Bone marrow (tissue), 2 donors: ENCODE measurements at places on chromosomes 4 and X.

DNA sequence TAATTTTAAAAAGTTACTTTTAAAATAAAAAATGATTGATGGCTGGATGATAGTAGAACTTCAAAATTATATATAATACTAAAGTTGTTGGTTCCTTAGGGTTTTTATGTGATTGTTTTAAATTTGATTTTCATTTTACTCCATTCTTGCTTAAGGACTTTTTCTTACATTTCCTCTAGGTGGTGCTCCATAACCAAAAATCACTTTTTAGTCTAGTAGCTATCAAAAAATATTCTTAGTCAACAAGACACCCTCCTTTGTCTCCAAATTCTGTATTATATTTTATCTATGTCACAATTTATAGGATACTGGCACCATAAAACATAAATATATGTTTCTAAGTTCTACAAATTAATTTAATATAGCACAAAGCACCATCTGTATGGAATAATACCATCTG lies 67.2 kb upstream of the BRWD3 start:
- DNase-seq, result no peak

GRCh38 chr4:76212851-76213414 lies 691 bp downstream of the SCARB2 start:
- no peak for DNase-seq

GRCh38 chrX:13093529-13094140 lies 49.2 kb upstream of the FAM9C start:
- no peak for DNase-seq

GRCh38 chrX:65997978-65998717 lies 41.7 kb downstream of the VSIG4 start:
- peak; percentile 3 for DNase-seq

DNA sequence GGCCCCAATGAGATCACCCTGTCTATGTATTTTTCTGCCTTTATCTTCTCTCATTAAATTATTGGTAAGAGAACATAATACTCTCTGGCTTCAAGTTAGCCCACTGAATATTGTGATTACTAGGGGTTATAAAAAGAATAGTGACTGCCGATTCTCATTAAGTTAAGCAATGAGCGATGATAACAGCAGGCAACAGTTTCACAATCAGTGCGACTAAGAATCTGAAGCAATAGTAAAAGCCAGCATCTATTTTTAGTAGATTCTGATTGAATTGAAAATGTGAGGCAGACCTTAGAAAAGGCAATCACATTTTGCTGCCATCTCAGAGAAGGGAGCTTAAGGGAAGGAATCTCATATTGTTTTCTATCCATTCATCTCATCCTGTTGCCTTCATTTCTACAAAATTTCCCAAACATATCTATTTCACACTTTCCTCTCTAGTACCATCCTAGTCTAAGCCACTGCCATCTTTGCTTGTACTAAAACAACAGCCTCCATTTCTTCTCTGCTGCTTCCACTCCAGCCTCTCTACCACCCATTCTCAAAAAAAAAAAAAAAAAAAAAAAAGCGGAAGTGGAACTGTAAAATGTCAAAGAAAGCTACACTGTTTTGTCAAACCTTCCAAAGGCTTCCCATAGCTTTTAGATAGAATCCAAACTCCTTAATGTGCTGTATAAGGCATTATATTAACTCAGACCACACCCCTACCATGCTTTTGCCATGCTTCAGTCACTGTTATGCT lies 17.4 kb downstream of the GABRA4 start:
- no peak for DNase-seq

DNA sequence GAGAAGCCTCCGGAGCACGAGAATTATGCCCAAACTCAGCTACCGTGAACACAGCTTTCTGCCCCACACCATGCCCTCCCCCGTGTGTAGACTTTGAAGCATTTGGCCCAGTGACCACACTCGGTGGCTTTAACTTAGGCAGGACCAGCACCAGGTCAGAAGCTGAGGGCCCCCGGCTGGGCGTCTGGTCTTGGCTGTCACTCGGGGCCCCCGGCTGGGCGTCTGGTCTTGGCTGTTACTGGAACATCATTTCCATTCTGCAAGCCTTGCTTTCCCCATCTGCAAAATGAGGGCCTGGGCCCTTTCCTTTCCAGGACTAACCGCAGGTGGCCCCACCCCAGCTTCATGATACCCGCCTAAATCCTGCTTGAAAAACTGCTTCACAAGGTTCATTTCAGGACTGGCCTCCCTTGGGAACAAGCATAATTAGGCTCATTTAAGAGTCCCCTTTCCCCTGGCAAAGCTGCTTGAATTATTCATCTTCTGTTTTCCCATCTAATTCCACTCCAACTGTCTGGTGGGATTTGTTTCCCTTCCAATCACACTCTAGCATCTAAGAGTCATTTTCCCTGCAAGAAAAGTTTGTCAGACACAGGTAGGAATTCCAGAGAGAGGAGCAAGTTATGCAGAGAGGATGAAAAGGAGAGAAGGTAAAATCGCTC lies 82.5 kb downstream of the WFS1 start:
- DNase-seq, result no peak

DNA sequence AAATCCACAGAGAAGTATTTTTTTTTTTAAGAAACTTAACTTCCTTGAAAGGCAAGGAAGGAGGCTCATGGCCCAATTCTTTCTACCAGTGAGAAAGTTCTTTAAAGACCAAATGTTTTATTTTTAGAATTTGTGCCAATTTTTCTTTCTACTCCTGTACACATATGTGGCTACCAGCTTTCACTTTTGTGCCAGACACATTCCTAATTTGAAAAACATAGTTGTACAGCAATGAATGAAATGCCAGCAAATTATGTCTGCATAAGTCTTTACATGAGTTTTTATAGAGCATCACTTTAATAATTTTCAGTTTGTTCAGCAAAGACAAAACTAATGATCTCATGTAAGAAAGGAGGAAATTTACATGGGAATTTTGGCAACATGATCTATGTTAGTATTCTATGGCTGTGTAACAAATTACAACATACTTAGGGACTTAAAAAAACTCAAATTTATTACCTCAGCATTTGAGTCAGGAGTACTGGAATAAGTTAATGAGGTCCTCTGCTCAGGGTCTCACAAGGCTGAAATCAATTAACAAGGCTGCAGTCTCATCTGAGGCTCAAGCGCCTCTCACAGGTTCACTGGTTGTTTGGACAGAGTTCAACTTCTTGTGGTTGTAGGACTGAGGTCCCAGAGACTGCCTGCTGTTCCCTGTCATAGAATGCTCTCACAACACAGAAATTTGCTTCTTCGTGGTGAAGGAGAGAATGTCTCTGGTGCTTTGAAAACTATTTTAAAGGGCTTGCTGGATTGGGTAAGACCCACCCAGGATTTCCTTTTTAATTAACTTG lies 678.2 kb upstream of the FAM241A start:
- no peak for DNase-seq

GRCh38 chr4:165207016-165207430 lies 338 bp upstream of the KLHL2 start:
- DNase-seq, result no peak

DNA sequence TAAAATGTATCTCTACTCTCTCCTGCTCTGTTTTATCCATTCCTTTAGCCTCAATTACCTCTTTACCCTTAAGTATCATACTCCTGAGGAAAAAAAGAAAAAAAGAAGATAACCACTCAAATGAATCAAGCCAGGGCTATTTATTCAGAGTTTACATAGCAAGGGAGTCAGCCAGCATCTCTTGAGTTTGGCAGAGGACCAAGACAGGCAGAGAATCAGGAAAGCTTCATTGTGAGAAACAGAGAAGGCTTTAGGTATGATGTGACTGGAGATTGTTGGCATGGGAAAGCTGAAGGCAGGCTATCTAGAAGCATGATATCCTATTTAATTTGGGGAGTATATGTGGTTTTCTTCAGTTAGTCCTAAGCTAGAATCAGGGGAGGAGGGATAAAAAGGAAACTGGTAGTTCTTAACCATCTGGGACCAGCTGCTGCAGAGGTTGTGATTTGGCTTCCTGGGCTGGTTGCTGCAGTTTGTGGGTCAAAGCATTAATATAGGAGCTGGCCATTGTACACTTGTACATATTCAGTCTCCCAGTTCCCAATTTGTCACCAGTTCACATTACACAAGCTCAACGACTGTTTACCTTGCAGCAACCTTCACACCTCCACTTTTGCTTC lies 11.2 kb downstream of the APELA start:
- no peak for DNase-seq

- no peak for DNase-seq
These were observed 6.9 kb downstream of the MTMR1 start for GRCh38 chrX:150700107-150700506.

GRCh38 chr4:38279077-38279476 lies 318.9 kb downstream of the PTTG2 start:
- DNase-seq, result no peak

- DNase-seq, result no peak
These were observed 490 bp downstream of the RWDD4 start for GRCh38 chr4:183658362-183659028.

DNA sequence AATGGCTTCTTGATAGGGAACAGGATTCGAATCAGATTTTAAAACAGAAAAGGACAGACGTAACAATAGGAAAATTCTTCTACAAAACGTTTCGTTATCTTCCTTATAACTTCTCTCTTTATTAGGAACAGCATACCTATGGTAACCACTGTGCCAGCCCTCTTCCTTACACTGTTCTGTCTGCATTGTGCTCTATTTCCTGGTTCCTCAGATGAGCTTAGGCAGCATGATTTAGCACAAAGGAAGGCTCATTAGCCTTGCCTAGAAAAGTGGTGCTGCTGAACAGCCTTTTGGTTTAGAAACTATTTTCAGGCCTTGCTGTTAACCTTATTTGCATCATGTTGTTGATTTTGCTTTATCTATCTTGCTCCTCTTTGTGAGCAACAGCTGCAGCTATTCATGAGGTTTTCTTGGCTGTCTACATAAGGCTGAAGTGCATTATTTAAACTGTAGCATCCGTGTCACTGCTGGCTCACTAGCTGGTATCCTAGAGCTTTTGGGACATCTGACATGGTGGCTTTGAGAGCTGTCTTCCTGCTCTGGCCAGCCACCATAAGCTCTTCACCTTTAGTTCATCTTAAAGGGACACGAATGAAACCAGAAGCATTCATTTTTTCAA lies 69.9 kb upstream of the NRK start:
- no peak for DNase-seq

- DNase-seq, result no peak
These were observed 105.2 kb downstream of the RNF150 start for GRCh38 chr4:141028024-141028529.

DNA sequence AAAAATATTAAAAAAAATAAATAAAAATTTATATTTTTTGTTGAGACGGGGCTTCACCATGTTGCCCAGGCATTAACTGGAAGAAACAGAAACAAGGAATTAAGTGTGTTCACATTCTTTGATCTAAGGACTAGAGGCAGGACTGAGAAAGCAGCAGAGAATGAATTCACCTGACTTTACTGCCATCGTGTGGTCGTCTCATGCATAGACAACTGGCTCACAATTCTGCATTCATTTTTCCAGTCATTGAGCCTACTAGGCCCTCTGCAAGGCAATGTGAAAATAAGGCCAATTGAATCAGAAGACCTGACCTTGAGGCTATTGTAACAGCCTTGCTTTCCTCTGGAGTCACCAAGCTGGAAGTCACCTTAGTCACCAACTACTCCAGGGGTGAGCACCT lies 37.4 kb downstream of the LHFPL1 start:
- no peak for DNase-seq

- DNase-seq, result no peak
These were observed 145.9 kb downstream of the CPEB2 start for GRCh38 chr4:15148199-15148598.

DNA sequence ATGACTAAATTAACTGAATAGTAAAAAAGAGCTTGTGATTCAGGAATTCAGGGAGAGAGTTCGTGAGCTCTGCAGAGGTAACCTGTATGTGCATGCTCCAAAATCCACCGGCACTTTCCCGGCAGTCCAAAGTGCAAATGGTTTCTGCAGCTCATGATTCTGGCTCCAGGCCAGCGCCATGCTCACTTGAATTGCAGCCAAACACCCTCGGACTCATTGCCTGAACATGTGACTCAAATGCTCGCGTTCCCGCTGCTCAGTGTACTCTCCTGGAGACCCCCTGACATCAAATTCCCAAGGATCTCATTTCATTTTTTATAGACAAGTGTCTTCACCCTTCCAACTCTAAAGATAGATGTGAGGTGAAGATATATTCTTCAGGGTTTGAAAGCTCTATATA lies 44.1 kb upstream of the SH3RF1 start:
- DNase-seq, result no peak

DNA sequence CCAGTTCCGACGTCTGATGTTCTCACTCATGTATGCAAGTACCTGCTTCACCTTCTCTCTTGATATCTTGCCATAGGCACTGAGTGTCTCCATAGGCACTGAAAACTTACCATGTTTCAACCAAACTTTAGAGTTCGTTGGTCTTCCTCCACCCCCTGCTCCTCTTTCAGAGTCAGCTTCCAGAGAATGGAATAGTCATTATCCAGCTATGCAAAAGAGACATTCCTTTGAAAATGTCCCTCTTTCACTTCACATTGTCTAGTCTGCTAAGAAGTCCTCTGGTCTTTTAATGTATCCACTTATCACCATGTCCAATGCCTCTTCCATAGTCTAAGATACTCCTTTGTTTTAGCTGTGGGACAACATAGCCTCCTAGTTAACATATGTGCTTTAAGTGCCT lies 566.0 kb upstream of the TENM3 start:
- DNase-seq, result no peak

DNA sequence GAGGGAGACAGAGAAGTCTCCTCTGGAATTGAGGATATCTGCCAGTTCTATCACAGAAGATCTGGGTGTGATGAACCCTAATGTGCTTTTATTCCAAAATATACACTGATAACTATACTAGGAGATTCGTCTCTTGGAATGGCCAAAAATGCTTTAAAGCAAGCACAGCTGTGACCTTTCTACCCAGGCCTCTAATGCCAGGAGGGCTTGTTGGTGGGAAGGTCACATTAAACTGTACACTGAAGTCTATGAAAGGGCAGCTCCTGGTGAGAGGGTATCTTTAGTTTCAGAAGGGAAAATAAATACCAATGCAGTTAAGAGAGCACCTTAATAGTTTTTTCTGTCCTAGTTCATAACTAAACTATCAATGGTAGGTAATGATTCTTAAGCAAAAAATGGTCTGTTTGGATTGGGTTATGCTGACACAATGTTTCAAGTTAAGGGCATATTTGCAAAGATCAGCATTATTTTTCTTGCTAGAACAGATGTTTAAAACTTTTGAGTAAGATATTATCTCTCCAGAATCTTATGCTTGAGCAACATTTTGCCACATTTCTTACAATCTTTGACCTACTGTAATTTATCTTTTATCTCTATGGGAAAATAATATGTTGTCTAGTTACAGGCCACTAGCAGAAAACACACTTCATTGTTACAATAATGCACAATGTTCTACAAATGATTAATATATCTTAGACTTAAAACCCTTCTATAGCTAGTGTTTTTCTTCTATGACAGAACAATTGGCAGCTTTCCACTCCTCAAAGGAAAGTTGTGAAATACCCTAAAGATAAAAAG lies 59.6 kb downstream of the SEC24D start:
- no peak for DNase-seq

GRCh38 chrX:23742697-23743622 lies at the start of gene ACOT9:
Gene ACOT9 (minus strand): TSS chrX:23743276. CDS start chrX:23743144, 132 bp downstream.
- peak; percentile 76 for DNase-seq

GRCh38 chrX:31098079-31098478 lies 26.2 kb upstream of the FTHL17 start:
- no peak for DNase-seq
